Stimulated activated CD4-positive, alpha-beta T cell treated with anti-CD3 and anti-CD28 coated beads, Interleukin-15, amount 100 ng/mL, for 48 hours (primary cell): ENCODE measurements at places on chromosomes 5 and 9.

DNA sequence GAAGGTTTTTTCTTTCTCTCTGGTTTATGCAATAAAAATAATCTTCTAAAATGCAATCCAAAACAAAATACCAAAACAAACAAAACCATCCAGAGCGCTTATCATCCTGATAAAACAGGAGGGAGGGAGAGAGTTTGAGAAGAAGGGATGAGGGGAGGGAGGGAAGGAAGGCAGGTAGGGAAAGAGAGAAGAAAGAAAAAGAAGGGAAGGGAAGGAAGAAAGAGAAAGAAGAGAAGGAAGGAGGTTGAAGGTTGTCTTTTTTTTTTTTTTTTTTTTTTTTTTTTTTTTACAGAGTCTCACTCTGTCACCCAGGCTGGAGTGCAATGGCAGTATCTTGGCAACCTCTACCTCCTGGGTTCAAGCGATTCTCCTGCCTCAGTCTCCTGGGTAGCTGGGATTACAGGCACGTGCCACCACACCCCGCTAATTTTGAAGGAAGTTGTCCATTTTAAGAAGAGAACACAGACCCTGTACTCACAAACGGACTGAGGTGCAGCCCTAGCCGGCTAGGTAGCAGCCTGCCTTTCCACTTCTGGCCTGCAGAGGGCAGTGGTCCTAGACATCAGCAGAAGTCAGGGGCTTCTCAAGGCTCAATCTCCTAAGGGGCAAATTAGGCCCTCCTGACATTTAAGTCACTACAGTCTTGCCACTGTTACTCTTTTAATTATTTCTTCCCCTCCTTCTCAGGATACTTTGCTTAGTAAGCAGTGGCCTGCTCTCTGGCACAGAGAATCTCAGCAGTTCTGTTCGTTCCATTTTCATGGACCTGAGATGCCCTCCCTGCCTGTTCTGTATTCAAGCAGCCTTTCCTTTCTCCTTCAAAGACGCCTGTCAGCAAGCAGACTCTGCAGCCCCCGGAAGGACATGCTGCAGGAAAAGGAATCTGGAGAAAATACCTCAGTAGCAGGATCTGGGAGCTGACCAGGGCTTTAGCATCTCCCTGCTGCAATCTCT is 76.4 kb downstream of the EPB41L4B start:
- DNase-seq: peak; percentile 45

- DNase-seq: no peak
Observed at GRCh38 chr5:157204765-157205164, 24.1 kb downstream of the ITK start.

DNA sequence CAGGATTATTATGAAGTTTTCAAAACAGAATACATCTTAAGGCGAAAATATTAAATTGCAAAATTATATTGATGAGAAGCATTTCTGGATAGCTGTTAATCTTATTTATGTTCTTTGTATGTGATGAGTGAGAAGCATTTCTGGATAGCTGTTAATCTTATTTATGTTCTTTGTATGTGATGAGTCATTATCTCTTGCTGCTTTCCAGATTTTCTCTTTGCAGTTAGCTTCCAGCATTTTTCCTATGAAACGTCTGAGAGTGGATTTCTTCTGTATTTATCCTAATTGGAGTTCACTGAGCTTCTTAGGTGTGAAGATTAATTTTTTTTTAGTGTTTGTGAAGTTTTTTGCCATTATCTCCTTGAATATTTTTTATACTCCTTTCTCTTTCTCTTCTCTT is 8.2 kb downstream of the TMEM232 start:
- DNase-seq: no peak

- no peak for DNase-seq
Observed at GRCh38 chr9:105132606-105133005, 111.8 kb upstream of the SLC44A1 start.

- DNase-seq: no peak
Observed at GRCh38 chr9:106961623-106962022, 98.7 kb downstream of the ZNF462 start.

DNA sequence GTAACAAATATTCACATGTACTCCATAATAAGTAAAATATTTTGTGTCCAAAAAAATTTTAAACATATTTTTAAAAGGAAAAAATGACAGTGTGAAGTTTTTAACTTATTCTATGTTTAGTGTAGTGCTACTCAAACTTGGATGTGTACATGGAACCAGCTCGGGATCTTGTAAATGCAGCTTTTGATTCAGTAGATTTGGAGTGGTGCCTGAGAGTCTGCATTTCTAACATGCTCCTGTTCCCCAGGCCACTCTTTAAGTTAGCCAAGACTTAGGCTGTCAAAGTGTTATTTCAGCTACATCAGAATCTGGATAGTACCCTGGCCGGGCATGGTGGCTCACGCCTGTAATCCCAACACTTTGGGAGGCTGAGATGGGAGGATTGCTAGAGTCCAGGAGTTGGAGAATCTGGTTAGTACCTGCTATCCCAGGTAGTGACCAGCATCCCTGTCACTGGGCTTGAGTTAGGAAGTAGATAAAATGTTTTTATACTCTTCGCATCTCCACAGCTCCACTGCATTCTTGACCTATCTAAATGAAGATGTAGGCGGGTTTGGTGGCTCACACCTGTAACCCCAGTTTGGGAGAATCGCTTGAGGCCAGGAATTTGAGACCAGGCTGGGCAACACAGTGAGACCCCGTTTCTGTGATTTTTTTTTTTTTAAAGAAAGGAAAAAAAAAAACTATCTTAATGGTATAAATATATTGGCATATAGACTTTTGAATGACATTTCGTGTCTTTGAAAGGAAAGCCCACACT is 60.7 kb upstream of the TTC23L start:
- DNase-seq: no peak

- DNase-seq: no peak
Observed at GRCh38 chr5:69188811-69189161, 597 bp upstream of the CENPH start.

DNA sequence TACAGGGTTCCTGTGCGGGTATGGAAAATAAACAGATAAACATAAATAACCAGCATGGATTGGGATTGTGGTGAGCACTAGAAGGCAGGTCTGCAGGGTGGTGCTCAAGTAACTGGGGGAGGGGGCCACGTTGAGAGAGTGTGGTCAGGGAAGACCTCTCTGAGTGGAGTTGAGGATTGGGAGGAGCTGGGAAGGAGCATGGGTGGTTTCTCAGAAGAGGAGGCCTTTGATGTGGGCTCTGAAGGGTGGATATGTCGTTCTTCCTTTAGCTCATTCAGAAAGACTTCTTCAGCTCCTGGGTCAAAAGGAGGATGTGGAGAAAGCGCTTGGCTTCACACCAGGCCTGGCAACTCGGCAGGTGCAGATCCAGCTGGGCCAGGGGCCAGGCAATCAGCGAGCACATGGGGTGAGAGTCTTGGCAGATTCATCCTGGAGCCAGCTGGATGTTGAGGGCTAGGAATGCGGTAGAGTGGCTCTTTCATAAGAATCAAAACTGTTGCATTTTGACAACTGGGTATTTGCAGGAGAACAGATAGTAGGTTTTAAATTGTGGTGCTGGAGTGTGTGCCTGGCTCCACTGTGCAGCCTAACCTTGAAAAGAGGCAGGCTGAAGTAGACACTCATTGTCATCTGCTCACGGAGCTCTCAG is 71.7 kb downstream of the PCSK5 start:
- no peak for DNase-seq

GRCh38 chr5:37740331-37741066 is 99.3 kb downstream of the GDNF start:
- DNase-seq: no peak

DNA sequence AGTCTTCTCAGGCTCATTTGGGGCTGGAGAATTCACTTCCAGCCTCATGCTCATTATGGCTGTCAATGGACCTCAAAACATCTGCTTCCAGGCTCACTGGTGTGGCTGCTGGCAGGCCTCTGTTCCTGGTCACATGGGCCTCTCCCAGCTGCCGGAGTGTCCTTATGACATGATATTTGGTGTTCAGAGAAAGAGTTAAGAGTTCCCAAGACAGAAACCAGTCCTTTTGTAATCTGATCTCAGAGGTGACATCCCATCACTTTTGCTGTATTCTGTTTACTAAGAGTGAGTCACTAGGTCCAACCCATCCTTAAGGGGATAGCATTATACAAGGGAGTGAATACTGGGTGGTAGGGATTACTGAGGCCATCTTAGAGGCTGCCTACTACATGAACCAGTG is 104.6 kb downstream of the CACNA1B start:
- DNase-seq: no peak

GRCh38 chr9:108953983-108954574 is 19.9 kb downstream of the ABITRAM start:
- no peak for DNase-seq

DNA sequence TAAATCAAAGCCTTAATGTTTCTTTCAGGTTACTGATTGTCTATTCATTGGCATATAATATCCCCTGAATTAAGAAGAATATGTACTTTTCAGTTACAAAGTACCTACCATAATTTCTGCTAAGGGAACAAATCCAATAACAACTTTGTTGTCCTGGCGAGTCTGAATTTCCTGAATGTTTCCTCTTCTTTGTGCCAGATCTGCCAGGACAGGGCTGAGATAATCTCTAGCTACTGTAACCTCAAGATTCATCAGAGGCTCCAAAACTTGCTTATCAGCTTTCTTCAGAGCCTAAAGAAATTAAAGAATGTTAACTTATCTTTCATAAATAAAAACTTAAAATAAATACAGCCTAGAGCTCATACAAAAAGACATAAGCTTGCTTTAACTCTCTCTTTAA is 37.2 kb downstream of the HEXB start:
- DNase-seq: no peak

DNA sequence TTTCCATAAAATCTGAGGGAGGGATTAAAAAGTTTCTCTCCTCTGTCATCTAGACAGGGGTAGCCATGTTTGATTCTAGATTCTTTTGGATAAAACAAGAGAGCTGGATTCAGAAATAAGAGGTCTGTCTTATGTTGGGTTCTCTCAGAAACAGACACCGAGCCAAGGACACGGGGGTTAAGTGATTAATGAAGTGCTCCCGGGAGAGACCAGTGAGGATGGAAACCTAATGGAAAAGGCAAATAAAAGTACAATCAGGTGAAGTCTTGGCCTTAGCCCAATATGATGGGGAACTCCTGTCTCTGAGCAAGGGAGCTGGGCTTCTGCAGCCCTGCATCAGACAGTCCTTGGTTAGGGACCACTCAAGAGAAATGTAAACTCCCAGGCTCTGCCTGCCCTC is 308.8 kb upstream of the PANK3 start:
- no peak for DNase-seq

GRCh38 chr9:22044583-22044982 is 35.5 kb upstream of the CDKN2B start:
- no peak for DNase-seq

DNA sequence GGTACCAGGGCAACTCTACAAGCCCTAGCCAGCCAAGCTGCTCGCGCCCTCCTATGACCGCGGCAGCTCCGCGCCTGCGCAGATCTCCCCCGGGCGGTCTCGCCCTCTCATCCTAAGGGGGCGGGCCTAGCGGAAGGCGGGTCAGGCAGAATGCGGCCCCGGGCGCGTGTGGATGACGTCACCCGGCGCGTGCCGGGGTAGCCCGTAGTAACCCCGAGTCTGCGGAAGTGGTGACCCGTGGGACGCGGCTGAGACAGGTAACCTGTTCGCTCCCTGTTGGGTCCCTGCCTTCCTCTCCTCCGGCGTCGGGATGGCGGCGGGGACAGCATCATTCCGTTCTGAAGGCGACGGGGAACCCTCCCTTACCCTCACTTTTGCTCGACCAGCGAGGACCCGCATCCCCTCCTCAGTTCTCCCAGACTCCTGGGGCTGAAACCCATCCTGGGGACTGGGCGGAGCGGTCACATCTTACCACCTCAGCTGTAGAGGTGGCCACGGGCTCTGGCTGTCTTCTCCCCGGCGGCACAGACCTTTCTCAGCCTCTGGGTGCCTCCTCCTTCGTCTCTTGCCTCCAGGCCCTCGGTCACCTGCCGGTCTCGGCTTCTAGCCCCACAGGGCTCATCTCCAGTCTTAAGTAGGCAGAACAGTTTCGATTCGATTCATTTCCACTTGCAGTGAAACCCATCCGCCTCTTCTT is at the start of gene AOPEP:
AOPEP (plus strand) TSS at position 205 of the 697 bp plus-strand sequence. CDS start 33,085 bp downstream, outside the sequence.
- DNase-seq: peak; percentile 97

GRCh38 chr9:113461943-113462342 is 1.6 kb upstream of the RGS3 start:
- no peak for DNase-seq

- no peak for DNase-seq
Observed at GRCh38 chr5:149372076-149372795, 6.9 kb downstream of the IL17B start.

- DNase-seq: no peak
Observed at GRCh38 chr5:87769157-87769556, 356.4 kb upstream of the CCNH start.

DNA sequence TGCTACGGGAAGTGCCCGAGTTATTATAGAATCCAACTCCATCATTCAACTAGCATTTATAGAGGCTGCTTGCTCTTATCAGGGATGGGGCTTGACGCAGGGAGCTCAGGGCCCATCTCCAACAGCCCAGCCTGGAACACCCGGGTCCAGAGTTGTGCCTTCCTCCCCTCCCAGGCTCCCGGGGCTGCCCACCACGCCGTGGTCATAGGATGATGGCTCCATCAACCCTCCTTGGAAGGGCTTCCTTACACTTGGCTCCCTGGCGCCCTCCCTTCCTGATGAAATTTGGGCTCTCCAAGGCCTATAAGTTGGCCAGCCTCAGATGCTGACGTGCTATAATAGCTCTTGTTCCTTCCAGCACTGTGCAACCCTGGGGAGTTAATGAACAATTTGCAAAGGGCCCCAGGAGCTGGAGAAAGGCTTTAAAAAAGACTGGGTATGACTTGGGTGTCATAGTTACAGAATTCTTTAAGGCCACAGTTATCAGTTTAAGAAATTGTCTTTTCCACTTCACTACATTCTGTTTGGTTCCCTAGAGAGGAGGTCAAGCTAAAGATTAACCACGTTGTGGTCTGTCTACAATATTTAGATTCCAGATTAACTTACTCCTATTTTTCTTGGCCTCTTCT is 42.5 kb upstream of the GADD45G start:
- no peak for DNase-seq

- no peak for DNase-seq
Observed at GRCh38 chr9:4572184-4572826, 82.0 kb downstream of the SLC1A1 start.

DNA sequence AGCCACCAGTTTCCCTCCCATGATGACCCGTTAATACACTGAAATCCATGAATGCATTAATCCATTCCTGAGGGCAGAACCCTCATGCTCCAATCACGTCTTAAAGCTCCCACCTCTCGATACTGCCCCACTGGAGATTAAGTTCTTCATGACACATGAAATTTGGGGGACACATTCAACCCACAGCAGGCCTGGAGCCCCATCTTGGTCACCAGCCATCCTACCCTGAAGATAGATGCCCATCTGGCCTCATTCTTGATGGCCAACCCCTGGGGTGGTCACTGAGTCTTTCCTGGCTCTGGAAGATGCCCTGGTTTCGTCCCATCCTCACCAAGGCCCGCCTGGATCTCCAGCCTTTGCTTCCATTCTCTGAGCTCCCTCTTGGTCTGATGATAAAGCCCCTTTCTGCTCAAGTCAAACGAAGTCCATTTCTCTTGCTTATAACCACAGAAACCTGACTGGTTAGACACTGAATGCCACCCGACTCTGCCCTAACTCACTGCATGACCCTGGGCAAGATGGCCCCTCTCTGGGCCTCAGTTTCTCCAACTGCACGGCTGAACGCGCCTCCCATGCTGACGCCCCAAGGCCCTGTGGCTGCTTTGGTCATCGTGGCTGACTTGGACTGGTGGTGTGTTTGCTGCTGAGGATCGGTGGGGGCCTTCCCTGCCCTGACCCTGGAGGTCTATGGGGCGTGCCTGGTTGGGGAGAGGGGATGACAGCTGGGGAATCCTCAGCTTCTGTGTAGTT is 138.4 kb upstream of the IER5L start:
- no peak for DNase-seq
